ENCODE measurements at places on chromosomes 13 and 19.

DNA sequence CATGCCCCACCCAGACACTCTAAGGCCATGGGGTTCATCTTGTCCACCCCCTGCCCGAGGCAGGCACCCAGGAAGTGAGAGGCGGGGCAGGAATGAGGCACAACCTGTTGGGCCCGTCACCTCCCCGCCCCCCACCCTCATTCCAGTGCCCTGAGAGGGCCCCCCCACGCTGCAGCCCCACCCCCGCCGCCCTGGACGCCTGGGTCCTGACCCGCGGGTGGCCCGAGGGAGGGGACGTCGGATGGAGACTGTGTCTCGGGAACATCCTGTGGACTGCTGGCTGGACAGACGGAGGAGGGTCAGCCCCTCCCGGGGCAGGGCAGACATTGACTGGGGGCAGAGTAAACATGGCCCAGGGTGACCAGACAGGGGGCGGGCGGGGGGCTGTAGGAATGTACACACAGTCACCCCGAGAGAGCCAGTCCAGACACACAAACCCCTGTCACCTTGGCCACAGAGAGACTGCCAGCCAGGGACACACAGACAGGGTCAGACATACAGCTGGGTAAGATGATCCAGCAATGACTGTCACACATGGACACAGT lies 7.4 kb upstream of the JUNB start:
- no peaks in the 10 kb centered on the region for H3K36me3 ChIP-seq
- peak overlapping the region; percentile 59 for H3K4me3 ChIP-seq
- H3K27me3 ChIP-seq: no peaks in the 10 kb centered on the region
- no peak overlapping the region for H3K27ac ChIP-seq
- H3K4me1 ChIP-seq: peaks cover 21% of the 10 kb centered on the region

DNA sequence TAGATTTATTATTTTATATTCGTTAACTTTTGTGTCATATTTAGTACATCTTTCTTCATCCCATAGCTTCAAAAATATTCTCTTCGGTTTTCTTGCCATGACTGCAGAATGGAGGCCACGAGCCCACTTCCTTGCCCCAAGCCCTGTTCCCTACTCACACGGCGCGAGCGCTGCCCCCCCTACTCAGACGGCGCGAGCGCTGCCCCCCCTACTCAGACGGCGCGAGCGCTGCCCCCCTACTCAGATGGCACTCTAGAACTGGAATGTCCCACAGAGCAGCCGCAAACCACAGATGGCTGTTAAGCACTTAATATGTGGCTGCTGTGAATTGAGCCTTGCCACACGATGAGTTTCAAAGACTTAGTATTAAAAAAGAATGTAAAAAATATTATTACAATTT lies 102.2 kb upstream of the PEG3 start:
- no peak overlapping the region for H3K4me3 ChIP-seq
- no peak for DNase-seq
- peaks cover 57% of the 10 kb centered on the region for H3K36me3 ChIP-seq
- no peaks in the 10 kb centered on the region for H3K4me1 ChIP-seq
- no peak overlapping the region for H3K27ac ChIP-seq

- no peaks in the 10 kb centered on the region for H3K36me3 ChIP-seq
- DNase-seq: no peak
These were observed 38.4 kb downstream of the ZDHHC20 start for GRCh38 chr13:21420706-21421105.

DNA sequence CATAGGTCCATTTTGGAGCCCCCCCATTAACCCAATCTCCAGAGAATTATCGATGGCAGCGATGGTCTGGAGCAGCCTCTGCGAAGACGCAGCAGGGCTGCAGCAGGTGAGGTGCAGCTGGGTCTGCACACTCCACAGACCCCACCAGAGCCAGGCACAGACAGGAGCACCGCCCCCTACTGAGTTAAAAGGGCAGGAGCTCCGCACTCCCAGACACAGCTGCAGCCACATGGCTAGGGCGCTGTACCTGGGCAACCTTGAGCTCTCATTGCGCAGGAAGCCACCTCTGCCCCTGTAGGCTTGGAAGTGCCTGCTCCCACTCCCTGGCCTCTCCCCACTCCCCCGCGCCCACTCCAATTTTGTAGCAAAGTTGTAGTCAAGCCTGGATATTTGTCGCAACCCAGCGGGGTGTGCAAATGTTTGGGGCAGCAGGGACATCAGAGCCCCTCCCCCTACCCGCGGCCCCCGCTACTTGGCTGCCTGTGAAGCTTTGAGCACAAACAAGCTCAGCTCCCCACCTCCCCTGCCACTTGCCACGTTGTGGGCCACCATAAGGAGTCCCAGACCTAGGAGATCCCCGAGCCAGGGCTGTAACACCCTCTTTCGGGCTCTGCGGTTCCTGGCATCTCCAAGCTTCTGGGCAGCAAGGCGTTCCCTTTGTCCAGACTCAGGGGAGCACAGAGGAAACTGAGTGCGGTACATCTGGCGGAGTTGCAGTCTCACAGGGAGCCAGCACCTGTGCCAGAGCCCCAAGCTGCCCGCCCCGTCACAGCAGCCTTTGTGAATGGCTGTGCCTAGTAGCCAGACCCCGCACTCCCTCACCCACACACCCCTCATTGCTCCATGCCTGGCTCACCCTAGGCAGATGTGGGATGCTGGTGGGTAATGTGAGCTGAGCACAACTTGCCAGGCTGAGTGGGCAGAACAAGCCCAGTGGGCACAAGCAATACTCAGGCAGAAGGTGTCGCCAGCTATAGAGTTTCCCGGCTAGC lies 949.7 kb upstream of the SLITRK1 start:
- no peaks in the 10 kb centered on the region for H3K27me3 ChIP-seq
- no peaks in the 10 kb centered on the region for H3K36me3 ChIP-seq
- peak; percentile 36 for DNase-seq
- 0 out of 2 replicates have a peak, but pooled peaks cover 2% of the 10 kb centered on the region for H3K4me1 ChIP-seq
- H3K4me3 ChIP-seq: no peak overlapping the region

GRCh38 chr19:16867211-16867610 lies 21.6 kb upstream of the F2RL3 start:
- H3K27me3 ChIP-seq: no peaks in the 10 kb centered on the region
- DNase-seq: no peak
- no peak overlapping the region for H3K27ac ChIP-seq

DNA sequence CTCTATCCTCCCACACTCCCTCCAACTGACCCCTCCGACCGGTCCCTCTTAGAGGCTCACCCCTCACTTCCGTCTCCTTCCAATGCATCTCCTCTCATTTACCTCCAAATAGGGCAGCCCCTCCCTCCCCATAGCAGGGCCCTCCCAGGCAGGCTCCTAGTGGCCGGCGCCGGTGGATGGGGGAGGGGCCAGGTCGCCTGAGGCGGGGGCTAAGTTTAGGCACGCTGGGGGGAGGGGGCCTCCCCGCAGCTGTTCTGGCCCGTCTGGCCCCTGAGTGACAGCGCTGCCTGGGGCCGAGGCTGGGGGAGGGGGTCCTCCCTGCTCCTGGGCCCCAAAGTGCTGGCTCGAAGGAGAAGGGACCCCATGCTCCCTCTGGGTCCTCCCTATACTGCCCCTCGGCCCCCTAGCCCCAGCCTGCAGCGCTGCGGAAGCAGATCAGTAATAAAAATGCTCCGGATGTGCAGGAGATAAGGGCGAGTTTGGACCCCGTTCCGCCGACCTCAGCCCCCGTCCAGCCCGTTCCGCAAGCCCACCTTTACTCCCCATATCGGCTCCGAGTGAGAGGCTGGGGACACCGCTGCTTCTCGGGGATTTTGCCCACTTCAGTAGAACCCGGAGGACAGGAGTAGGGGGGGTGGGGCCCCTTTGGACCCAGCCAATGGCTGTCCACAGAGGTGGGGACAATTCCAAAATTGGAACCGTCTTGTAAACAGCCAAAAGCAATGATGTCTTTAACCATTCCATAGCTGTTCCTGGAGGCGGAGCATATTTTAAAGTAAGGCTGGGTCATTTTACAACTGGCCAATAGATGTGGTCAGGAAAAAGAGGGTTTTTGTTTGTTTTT lies 4.0 kb downstream of the RTN2 start:
- H3K4me1 ChIP-seq: peaks cover 24% of the 10 kb centered on the region
- peak overlapping the region; percentile 81 for H3K4me3 ChIP-seq
- peaks cover 3% of the 10 kb centered on the region for H3K36me3 ChIP-seq
- H3K27me3 ChIP-seq: peaks cover 21% of the 10 kb centered on the region

- peaks cover 8% of the 10 kb centered on the region for H3K36me3 ChIP-seq
- DNase-seq: peak; percentile 99
- peaks cover 15% of the 10 kb centered on the region for H3K4me1 ChIP-seq
- peak overlapping the region; percentile 94 for H3K27ac ChIP-seq
- peaks cover 4% of the 10 kb centered on the region for H3K27me3 ChIP-seq
- peak overlapping the region; percentile 93 for H3K4me3 ChIP-seq
These were observed 13.3 kb upstream of the CACNG6 start for GRCh38 chr19:53977991-53978731.

- H3K4me1 ChIP-seq: peaks cover 4% of the 10 kb centered on the region
- no peaks in the 10 kb centered on the region for H3K36me3 ChIP-seq
- no peaks in the 10 kb centered on the region for H3K27me3 ChIP-seq
- DNase-seq: no peak
These were observed 26.7 kb upstream of the NAPA start for GRCh38 chr19:47541518-47541917.

DNA sequence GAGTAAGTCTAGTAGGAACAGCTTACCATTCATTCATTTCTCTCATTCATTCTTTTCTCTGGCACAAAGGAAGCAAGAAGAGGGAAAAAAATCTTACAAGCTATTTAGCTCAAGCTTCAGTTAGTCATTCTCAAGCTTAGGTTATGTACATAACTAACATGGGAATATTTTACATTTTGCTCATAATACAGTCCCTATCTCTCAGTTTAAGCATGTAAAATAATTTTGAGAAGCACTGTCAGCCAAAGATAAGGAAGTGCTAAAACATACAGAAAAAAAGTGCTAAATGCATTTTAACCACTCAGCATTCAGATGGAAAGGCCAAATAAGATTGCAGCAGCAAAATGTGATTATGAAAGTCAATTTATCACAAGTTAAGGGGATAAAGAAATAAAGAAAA lies 7.9 kb downstream of the RBM26 start:
- no peak overlapping the region for H3K27ac ChIP-seq
- no peak overlapping the region for H3K4me3 ChIP-seq
- peaks cover 43% of the 10 kb centered on the region for H3K36me3 ChIP-seq
- peaks cover 59% of the 10 kb centered on the region for H3K4me1 ChIP-seq

- peaks cover 2% of the 10 kb centered on the region for H3K4me1 ChIP-seq
- no peak overlapping the region for H3K27ac ChIP-seq
- H3K36me3 ChIP-seq: no peaks in the 10 kb centered on the region
- H3K27me3 ChIP-seq: peaks cover 2% of the 10 kb centered on the region
- no peak overlapping the region for H3K4me3 ChIP-seq
These were observed 31.3 kb upstream of the HOMER3 start for GRCh38 chr19:18972301-18972811.

GRCh38 chr13:67292886-67293285 lies 62.8 kb upstream of the PCDH9 start:
- DNase-seq: no peak
- no peaks in the 10 kb centered on the region for H3K36me3 ChIP-seq
- H3K4me1 ChIP-seq: no peaks in the 10 kb centered on the region
- H3K27me3 ChIP-seq: no peaks in the 10 kb centered on the region
- H3K27ac ChIP-seq: no peak overlapping the region

DNA sequence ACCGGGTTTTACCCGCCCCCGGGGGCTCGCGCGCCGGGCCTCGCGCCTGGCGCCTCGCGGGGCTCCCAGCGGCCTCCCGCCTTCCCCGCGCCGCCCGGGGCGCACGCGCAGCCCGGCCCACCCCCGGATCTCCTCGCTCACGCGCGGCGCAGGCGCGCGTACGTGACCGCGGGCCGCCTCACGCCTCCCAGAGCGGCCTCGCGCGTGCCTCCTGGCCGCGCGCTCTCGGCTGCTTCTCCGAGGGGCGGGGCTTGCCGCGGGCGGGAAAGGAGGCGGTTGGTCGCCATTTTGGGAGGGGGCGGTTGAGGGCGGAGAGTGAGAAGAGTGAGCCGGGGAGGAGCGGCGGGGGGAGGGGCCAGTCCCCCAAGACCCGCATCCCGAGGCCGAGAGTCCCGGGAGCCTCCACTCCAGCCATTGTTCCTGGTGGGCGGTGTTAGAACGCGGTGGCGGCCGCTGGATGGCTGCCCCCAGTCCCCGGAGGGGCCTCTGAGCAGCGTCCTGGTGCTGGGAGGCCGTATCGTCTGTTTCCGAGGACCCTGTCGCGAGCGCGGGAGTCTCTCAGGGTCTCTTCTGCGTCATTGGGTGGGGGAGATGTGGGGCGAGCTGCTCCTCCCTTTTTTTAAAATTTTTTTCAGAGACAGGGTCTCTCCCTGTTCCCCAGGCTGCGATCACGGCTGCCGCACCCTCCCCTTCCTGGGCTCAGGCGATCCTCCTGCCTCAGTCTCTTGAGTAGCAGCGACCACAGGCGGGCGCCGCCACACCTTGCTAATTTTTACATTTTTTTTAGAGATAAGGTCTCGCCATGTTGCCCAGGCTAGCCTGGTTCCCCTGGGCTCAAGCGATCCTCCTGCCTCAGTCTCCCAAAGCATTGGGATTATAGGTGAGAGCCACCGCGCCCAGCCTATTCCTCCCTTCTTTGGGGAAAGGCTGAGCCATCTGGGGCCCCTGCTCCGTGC lies at the start of gene ZNF541:
Gene ZNF541, minus strand, starts transcription at position 78 of the 956 bp plus-strand sequence. CDS start 17,292 bp downstream, outside the sequence.
- H3K27me3 ChIP-seq: no peaks in the 10 kb centered on the region
- no peak within 1 kb of the TSS for H3K4me3 ChIP-seq
- H3K27ac ChIP-seq: no peak within 1 kb of the TSS
- DNase-seq: peak; percentile 31
- peaks cover 6% of the 10 kb centered on the region for H3K4me1 ChIP-seq

DNA sequence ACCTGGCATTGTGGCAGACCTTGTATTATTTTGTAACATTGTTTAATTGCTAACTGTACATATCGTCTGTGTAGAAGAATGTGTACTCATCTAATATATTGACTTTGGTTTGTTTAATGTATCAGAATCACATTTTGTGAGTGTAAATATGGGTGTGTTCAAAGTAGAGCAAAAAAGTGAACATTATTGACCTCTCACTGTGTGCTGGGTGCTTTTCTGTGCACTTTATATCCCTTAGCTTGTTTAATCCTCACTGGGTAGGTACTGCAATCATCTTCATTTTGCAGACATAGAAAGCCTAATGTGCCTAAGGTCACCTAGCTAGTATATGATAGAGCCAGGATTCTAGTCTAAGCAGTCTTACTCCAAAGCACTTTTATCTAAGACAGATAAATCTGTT lies 245.1 kb downstream of the MAB21L1 start:
- H3K36me3 ChIP-seq: no peaks in the 10 kb centered on the region
- H3K27ac ChIP-seq: no peak overlapping the region
- H3K4me1 ChIP-seq: peaks cover 10% of the 10 kb centered on the region
- no peaks in the 10 kb centered on the region for H3K27me3 ChIP-seq
- DNase-seq: no peak
- no peak overlapping the region for H3K4me3 ChIP-seq

Measured in WTC11 (cell line).